Stimulated activated CD4-positive, alpha-beta T cell treated with anti-CD3 and anti-CD28 coated beads, Interleukin-4, amount 100 ng/mL, for 1 hour (primary cell): ENCODE measurements at places on chromosomes 2 and 18.

GRCh38 chr2:102267774-102268173, 43.6 kb upstream of the IL1RL1 start:
- no peak for DNase-seq

- DNase-seq = no peak
These were observed 79.1 kb upstream of the DNMT3A start for GRCh38 chr2:25420820-25421237.

GRCh38 chr2:130915595-130916437, 79.1 kb downstream of the ARHGEF4 start:
- DNase-seq = no peak

- DNase-seq = no peak
These were observed 336.8 kb downstream of the MYCN start for GRCh38 chr2:16277117-16277516.

DNA sequence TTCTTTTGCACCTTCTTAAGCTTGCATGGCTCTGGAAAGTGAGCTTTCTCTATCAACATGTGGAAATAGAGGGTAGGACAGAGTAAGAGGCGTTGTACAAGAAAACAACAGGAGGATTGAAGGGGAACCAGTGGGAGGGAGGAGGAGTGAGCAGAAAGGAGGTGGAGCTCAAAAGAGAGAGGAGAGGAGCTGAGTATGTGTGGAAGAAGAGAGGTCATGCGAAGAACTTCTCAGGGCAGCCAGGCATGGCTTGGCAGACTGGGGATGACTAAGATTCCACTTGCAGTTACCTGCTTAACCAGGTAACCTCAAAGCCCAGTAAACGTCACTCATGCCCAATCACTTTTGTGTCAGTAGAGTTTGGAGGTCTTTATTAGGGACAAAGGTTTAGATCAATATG, 105.1 kb downstream of the BCL2L11 start:
- no peak for DNase-seq
